ENCODE measurements at places on chromosomes 1 and 21.

DNA sequence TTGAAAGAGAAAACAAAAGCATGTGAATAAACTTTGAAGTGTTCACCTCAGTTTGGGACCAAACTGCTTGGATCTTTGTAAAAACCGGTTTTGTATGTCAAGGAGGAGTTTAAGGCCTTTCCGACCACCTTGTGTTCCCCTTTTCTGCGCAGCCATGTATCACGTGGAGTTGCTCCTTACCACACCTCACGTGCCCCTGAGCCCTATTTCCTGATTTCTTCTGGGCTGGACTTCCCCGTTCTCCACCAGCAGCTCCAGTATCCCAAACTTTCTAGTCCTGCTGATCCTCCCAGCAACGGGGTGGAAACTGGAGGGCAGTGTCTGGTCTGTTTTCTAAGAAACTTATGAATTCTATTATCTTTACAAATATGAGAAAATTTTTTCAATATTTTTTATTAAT is 1.6 kb upstream of the SH3D21 start:
- DNase-seq: no peak

DNA sequence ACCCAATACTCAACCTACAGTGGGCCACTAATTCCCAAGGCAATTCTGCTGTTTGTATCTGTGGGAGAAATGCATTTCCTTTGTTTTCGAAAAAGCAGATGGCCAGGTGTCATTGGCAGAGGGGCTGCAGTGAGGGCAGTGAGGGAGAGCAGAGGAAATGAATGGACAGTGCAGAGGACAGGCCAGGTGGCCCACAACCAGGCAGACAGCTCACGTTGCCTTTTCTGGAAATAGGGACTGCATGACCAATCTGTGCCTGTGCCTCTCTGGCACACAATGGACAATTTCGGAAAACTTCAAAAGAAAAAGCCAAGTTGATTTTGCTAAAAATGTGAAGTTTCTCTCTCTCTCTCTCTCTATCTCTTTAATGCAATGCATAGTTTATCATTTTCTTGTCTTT is 52.6 kb upstream of the ETS2 start:
- DNase-seq: no peak

- no peak for DNase-seq
Measured at GRCh38 chr1:107563441-107563840, 401.5 kb downstream of the VAV3 start.

- DNase-seq: no peak
Measured at GRCh38 chr1:28163496-28164161, 12.9 kb downstream of the PTAFR start.

DNA sequence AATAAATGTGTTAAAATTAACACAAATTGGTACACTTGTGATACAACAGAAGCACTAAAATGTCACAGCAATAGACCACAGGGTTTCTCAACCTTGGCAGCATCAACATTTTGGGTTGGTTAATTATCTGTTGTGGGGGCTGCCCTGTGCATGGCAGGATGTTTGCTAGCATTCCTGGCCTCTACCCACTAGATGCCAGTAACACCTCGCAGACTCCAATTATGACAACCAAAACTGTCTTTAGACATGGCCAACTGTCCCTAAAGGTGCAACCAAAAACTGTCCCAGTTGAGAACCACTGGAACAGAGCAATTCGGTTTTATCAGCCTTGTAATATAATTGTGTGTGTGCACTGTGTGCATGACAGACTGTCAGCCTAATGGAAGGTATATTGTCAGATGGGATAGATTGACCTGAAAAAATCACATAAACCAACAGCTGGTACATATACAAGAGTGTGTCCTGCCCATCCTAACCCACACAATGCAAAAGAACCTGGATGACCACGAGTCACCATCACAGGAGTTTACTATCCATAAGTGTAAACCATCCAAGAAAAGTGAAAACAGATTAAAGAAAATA is 13.5 kb upstream of the ERG start:
- no peak for DNase-seq

- no peak for DNase-seq
Measured at GRCh38 chr1:162564762-162565218, 3.3 kb downstream of the UAP1 start.

DNA sequence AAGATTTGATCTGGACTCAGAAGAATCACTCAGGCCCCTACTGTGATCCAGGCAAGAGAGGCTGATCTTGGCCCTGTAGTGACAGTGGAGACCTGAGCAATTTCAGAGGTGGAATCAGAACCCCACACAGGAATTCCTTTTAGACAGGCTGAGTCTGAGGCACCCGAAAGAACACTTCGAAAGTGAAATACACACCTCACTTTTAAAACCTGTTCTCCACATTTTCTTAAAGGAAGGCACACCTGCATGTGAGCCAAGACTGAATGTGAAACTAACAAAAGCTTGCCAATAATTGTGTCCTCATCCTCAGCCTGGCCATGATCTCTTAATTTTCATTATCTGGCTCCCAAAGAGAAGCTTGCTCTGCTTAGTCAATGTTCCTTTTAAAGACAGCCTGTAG is 32.2 kb downstream of the SIPA1L2 start:
- DNase-seq: no peak

DNA sequence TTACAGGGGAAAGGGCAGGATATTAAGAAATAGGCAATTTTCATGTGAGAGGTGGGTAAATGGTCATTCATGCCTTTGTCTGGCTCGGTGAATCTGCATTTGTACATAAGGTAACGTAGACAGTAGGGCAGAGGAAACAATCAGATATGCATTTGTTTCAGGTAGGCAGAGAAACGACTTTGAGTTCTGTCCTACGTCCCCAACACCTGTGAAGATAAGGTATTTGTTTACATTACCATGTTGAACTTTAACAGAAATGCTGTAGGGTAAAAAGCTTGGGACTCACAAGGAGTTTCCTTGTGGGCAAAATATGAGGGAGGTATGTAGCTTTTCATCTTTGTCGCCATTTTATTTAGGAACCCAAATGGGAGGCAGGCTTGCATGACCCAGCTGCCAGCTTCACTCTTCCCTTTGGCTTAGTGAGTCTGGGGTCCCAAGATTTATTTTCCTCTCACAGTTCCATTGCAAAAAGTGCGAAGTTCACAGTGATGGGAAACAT is 31.4 kb downstream of the B3GALT5 start:
- DNase-seq: no peak

- peak; percentile 61 for DNase-seq
Measured at GRCh38 chr1:19918057-19918456, 5.4 kb downstream of the PLA2G2E start.

- no peak for DNase-seq
Measured at GRCh38 chr1:15049067-15049466, 104.5 kb upstream of the TMEM51 start.

GRCh38 chr1:35115459-35116383 is 36.5 kb downstream of the ZMYM1 start:
- DNase-seq: no peak

- DNase-seq: no peak
Measured at GRCh38 chr1:19418503-19418971, 66.8 kb downstream of the CAPZB start.

GRCh38 chr1:147771226-147772125 is 11.1 kb upstream of the GJA5 start:
- DNase-seq: no peak

All from T-helper 1 cell (primary cell).